ENCODE measurements at places on chromosomes 12 and 14.

GRCh38 chr12:55684761-55685370 is 22.8 kb downstream of the ITGA7 start:
- DNase-seq: no peak

DNA sequence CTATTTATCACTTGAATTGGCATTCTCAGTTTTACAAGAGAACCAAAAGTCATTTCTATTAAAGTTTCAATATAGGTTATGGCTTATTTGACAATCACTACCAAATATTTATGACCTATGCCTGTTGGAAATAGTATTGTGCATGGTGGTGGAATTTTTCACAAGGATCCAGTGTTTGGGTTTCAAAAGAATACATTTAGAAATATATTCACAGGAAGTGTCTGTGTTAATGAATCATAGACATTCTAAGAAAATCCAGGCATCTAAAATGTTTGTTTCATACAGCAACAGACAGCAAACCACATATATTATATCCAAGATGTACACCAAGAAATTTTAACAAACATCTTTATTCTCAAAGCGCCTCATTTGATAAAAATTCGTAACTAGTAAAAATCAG is 92.7 kb downstream of the MED13L start:
- DNase-seq: peak; percentile 30

DNA sequence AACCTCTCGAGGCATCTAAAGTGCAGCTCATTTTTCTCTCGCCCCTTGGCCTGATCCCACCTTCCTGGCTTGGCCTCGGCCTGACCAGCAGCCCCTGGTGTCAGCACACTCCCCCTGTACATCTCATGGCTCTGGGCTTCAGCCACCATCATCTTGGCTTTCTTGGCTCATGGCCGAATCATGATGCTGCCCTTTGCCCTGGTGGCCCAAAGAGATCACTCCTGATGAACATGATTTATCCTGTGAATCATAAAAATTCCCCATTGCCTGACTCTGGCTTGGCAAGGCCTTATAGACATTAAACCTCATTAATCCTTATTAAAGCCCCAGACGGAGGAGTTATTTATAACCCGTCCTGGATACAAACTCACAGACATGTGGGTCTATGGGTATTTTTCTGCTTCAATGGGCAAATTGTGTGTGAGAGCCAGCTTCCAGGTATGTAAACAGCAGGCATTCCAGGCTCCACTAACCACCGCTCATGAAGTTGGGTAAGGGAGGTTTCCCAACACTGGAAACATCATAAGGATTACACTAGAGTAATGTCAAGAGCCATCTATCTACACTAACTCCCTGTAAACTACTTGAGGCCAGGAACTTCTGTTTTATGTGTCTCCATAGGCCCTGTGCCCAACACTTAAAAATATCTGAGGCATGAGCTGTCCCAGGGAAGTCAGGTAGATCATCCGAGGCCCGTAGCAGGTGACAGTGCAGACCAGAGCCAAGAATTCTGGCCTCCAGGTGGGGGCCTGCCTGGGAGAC is 171.2 kb downstream of the TTC8 start:
- no peak for DNase-seq

DNA sequence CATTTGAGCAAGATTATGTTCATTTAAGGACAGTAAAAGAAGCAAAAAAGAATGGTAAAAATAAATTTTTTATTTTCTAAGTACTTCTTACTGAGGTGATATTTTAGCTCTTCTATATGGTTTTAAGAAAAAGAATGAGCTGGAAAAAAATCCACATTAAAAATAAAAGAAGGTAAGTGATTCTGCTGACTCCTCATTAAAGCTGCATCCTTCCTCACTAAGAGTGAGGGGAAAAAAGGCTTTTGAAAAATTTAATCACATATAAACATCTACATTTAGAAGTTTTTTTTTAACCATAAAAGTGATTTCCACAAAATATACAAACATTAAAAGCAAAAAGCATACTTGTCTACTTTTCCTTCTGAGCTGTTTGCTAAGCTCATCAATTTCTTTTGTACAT is 28.3 kb upstream of the FBLN5 start:
- no peak for DNase-seq

DNA sequence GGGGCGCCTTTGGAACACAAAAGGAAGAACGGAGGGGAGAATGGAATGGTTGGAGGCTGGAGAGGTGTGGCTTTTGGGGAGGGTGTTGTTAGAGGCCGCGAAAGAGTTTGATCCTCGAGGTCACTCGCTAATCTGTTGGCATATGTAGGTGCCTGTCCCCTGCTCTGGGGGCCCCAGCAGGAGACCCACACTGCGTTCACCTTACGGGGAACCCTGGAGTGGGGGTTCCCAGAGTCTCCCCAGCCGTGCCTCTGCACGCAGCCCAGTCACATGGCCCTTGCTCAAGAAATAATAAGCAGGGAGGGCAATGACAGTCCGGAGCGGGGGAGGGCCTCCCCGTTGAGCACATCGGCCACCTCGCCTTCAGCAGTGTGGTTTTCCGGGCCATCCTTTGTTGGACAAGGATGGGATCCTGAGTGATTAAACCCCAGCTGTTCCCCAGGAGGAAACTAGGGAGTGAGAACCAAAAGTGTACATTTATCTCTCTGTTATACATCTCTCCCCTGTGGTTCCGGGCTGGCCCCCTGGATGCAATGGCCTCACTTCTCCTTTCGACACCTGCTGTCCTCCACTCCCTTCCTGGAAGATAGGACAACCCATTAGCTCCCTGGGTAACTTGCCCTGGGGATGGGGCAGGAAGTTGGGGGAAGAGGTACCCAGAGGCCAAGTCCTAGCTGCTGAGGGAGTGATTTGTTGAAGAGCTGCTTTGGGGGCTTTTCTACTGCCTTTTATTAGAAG is 1.3 kb downstream of the PLEKHG3 start:
- DNase-seq: no peak

DNA sequence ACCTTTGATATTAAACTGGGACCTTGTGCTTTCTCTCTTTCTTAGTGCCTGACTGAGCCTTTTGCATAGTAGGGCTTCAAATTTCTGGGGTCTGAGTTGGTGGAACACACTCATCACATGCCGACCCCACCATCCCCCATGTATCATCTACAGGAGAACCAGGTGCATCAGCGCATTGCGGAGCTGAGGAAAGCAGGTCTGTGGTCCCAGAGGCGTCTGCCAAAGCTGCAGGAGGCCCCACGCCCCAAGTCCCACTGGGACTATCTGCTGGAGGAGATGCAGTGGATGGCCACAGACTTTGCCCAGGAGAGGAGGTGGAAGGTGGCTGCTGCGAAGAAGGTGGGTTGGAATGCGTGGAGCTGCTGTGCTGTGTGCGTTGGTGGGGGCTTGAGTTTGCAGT is 37.8 kb downstream of the EP400 start:
- DNase-seq: no peak

GRCh38 chr12:10048526-10048925 is 18.0 kb downstream of the CLEC9A start:
- DNase-seq: no peak

DNA sequence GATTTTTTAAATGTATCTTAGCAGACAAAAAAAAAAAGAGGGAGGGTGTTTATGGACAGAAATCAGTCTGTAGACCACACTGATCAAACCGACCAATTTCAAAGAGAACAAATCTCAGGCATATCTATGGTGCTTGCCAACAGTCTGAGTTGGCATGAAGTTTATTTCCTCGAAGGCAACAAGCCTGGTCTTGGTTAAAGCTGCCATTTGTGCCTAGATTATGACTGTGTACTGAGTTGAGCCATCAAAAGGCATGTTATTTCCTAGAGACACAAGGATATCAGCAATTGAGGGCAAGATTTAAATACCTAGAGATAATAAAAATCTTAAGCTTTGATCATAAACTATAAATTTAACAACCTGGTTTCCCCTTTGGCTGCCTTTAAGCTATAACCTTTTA is 119.2 kb downstream of the SLC2A13 start:
- no peak for DNase-seq

DNA sequence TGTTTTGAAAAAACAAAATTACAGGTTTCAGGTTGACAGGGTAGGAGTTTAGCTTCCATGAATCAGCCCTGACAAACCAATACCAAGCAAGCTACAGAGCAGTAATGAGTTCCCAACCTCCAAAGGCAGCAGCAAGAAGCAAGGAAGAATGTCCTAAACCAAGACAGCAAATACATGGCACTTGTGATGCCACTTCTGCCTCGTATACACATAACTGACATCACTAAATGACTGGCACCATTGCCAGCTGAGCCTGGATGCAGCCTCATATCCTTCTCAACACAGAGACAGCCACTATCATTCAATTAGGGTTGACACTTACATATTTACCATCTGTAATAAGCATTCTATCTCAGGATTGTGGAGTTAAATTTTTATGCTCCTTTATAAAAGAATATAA is 35.0 kb upstream of the MDM1 start:
- no peak for DNase-seq

DNA sequence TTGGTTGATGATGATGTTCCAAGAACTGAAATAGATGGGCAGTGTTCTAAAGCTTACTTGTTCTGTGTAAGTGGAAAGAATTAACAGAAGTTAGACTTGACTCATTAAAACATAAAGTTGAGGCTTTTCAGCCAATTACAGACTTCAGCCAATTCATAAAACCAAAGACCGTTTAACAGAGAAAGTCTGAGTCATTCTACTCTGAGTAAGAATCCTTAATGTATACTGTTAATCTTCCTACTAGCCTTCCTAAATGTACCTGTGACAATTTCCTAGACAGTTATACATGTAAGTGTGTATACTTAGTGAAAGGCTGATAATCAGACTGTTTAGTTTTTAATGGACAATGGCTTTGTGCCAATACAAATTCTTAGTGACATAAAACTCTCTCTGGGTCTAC is 681.0 kb downstream of the RPL10L start:
- DNase-seq: no peak

- DNase-seq: no peak
Observed at GRCh38 chr12:60398547-60398946, 802.7 kb downstream of the SLC16A7 start.

DNA sequence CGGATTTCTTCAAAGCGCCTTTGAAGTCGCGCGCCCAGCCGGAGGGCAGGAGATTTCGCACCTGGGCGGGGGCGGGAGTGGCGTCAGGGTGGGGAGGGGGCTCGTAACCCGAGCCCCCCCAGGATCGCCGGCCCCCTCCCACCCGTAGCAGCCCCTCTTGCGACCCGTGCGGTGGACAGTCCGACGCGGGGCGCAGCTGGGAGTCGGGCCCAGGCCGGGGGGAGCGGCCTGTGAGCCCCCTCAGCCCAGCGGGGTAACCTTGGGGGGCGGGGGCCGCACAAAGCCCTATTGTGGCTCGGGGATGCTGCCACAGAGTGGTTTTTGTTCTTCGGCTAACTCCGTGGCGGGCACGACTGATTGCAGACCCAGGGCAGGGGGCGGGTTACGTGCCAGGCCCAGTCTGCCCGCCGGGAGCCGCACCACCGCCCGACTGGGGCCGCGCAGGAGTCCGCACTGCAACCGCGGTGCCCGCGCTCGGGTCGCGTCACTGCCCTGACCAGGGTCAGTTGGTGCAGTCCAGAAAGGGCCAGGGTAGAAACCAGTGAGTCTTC is 4.2 kb upstream of the AAAS start:
- peak; percentile 53 for DNase-seq

- no peak for DNase-seq
Observed at GRCh38 chr12:16492820-16493797, 112.9 kb downstream of the LMO3 start.

DNA sequence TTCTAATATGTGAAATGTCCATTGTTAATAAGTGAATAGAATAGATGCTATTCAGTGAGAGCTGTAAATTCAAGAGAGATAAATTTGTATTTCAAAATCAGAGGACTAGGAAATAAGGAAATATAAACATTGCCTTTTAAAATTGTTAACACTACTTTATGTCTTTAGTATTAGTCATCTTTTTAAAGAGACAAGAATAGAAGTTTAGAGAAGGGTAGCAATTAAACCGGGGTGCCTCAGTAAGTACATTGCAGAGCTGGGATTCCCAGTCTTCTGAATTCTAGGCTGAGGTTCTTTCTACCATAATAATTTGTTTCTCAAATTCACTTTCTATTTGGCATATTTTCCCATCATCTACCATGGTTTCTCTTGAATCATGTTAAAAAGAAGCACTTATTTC is 498.6 kb downstream of the SLC16A7 start:
- DNase-seq: no peak

DNA sequence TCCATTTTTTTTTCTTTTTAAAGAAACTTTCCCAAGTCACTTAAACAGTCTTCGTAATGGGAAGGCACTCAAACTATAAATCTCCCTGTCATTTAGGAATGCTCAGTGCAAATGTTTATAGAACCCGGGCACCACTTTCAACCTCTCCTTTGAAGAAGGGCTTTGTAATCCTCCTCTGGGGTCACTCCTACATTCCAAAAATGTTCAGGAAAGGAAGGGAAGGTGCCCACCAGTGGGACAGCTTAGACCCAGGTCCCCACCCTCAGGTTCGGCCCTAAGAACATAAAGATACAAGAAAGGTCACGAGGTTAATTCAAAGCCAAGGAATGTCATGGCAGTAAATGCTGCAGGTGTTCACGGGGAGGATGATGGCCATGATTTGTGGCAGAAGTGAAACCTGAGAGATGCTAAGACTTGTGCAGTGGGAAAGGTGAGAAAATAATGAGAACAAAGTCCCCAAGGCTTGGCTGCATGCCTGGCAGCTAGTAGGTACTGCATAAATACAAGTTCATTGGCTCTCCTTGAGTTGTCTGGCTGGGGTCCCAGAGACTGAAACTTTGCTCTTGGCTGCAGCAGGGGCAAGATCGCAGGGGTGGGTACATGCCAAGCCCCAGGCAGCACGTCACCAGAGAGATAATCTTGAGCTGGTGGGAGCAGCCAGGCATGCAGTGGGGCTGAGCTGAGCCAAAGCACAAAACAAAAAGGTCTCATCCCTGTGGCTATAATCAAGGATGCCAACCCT is 21.1 kb downstream of the KRT18 start:
- DNase-seq: no peak

DNA sequence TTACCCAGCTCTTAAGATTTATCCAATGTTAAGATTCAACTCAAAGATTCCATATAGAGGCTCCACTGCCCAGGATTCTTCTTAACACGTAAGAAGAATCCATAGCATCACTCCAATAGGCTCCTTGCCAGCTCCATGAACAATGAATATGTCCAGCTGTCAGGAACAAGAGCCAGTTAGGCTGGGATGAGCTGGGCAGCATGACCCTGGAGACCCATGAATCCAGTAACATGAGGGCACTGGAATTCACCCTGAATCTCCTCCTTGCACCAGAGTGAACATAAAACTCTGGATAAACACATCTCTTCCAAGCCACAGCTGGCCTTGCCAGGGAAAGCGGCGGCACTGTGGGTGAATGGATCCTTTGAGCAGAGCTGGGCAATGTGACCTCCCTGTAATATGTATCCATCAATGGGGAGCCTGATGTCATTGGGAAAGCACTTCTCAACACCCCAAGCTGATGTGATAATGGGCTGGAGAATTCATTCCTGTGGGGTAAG is 24.4 kb upstream of the TC2N start:
- peak; percentile 52 for DNase-seq

- no peak for DNase-seq
Observed at GRCh38 chr12:9363145-9363544, 154.9 kb upstream of the PZP start.
